ENCODE measurements at places on chromosomes 6 and 20.

DNA sequence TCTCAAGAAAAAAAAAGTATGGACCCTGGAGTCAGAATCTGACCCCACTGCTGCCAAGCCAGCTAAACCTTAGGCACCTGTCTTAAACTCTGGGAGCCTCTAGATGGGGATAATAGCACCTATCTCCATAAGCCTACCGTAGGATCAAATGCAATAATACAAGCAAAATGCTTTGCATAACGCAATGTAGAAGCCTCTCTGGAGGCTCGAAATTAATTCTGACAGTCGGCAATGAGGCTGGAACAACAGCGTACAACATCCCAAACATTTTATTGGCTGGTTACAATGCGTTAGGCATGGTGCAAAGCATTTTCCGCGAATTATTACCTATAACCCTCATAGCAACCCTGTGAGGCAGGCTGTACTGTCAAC is 521 bp downstream of the CDK5RAP1 start:
- peak overlapping the region; percentile 87 for H3K27ac ChIP-seq
- peaks cover 31% of the 10 kb centered on the region for H3K4me1 ChIP-seq
- no peaks in the 10 kb centered on the region for H3K27me3 ChIP-seq
- H3K36me3 ChIP-seq = peaks cover 15% of the 10 kb centered on the region
- DNase-seq = no peak

GRCh38 chr20:18252597-18253451 is 35.5 kb upstream of the ZNF133 start:
- H3K27ac ChIP-seq = no peak overlapping the region
- peaks cover 17% of the 10 kb centered on the region for H3K27me3 ChIP-seq
- no peak for DNase-seq
- no peaks in the 10 kb centered on the region for H3K36me3 ChIP-seq
- no peak overlapping the region for H3K4me3 ChIP-seq

DNA sequence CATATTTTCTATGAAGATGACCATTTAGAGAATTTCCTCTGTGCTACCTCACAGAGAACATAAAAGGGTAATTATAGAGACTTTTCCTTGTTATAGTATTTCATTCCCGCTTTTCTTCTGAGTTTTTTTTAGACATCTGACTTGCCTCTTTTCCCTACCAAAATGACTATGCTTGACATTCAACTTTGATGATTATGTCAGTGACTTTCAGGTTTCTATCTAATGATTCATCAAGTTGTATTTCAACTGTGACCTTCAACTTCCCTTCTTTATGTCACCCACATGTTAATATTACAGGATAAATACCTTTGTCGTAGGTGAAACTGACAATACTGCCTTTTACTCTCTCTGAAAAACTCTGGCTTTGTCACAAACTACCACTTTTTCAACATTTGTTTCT is 95.3 kb downstream of the MLIP start:
- no peak overlapping the region for H3K27ac ChIP-seq
- H3K27me3 ChIP-seq = no peaks in the 10 kb centered on the region
- H3K36me3 ChIP-seq = no peaks in the 10 kb centered on the region
- H3K4me1 ChIP-seq = no peaks in the 10 kb centered on the region
- H3K4me3 ChIP-seq = no peak overlapping the region
- no peak for DNase-seq

- H3K4me1 ChIP-seq = peaks cover 9% of the 10 kb centered on the region
- H3K36me3 ChIP-seq = peaks cover 4% of the 10 kb centered on the region
- no peak overlapping the region for H3K27ac ChIP-seq
- no peak for DNase-seq
- H3K4me3 ChIP-seq = no peak overlapping the region
Observed at GRCh38 chr20:48877304-48877703, 44.2 kb upstream of the ARFGEF2 start.

DNA sequence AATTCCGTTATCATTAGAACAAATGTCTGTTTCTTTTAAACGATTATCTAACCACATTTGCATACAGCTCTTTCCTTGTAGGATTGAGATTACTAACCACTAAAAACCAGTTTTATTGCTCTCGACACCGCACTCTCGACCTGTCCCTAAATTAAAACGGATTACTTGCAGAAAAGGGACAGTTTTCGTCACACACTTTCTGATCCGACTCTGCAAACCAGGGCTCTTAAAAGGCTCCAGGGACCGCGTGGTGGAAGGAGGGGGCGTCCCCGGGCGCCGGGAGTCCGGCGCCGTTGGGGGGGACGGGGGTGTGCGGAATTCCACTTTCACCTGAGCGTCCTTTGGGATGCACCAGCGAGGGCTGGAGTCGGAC is 731 bp downstream of the MAK start:
- peak overlapping the region; percentile 77 for H3K4me3 ChIP-seq
- DNase-seq = peak; percentile 46

- peaks cover 3% of the 10 kb centered on the region for H3K27me3 ChIP-seq
- no peak for DNase-seq
- H3K4me1 ChIP-seq = no peaks in the 10 kb centered on the region
Observed at GRCh38 chr20:51910321-51911050, 108.2 kb upstream of the SALL4 start.

DNA sequence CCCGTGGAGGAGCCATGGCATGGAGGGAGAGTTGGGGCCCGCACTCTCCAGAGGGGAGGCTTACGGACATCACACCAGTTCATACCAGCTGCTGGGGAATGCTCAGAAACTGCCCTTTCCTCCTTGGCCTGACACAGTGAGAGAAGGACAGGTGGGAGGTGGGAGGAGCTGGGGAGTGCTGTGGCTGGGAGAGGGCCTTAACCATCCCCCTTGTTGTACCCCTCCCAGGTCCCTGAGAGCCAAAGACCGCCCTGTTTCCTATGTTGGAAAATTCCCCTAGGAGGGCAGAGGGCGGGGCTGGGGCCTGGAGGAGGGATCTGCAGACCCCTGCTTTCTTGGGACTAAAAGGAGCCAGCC is 24.1 kb downstream of the FOXP4 start:
- no peaks in the 10 kb centered on the region for H3K36me3 ChIP-seq
- H3K27me3 ChIP-seq = peaks cover 3% of the 10 kb centered on the region
- H3K4me1 ChIP-seq = no peaks in the 10 kb centered on the region

DNA sequence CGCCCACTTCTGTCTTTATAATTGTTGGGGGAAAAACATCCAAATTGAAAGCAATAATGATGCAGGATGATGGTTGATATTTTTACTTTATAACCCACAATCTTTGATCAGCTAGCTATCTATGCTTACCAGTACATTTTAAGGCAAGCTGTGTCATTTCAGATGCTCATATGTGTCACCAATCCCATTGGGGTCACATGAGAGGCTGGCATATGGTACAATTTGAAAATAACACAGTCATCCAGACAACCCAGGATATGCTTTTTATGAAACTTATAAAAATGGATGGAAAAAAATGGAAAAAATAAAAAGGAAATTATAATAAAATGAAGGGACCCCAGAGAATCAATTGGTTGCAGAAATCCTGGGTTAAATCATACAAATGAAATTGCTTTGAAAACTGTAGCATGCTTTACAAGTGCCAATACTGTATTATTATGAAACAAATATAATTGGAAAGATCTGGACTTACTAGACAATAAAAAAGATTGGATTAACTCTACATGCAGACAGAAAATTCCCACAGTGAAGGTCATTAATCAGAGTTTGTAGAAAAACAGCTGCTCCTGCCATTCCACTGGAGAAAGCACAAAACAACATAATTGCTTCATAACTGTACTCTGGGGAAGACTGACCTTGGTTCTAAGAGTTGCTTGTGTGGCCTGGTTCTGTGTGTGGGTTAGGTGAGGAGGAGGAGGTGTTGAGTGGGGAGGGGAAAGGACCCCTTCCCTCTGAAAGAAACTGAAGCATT is 13.3 kb upstream of the PRIM2 start:
- DNase-seq = no peak
- H3K4me1 ChIP-seq = no peaks in the 10 kb centered on the region
- H3K36me3 ChIP-seq = no peaks in the 10 kb centered on the region
